DMS79 treated with DMSO at 0.1 percent for 48 hours (cell line): ENCODE measurements at places on chromosomes 1 and 21.
A peak's percentile ranks its signal among the peaks of the same experiment; 100 is the strongest.

- DNase-seq: no peak
Observed at GRCh38 chr21:18771845-18772380, 368.3 kb upstream of the TMPRSS15 start.

DNA sequence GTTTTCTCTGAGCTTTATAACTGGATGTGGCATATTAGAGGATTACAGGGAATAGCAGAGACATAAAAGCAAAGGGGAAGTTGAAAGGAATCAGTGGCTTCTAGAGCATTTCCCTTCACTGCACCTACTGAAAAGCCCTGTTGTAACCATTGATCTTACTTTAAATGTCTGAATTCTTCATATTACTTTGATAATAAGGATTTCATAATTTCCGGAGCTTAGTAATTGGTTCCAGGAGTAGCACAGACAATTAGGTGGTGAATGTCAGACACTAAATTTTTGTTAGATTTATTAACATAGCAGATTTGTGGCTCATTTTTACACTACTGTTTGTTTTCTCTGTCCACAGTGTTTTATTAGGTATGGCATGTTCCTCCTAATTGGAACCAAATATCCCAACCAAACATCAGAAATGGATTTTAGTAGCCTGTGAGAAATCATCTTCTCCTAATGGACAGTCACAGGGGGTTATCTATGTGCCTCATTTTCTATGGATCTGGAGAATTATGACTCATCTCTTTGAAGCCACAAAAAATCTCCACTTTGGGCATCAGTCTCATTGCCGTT is 100.5 kb downstream of the GIPC2 start:
- no peak for DNase-seq

DNA sequence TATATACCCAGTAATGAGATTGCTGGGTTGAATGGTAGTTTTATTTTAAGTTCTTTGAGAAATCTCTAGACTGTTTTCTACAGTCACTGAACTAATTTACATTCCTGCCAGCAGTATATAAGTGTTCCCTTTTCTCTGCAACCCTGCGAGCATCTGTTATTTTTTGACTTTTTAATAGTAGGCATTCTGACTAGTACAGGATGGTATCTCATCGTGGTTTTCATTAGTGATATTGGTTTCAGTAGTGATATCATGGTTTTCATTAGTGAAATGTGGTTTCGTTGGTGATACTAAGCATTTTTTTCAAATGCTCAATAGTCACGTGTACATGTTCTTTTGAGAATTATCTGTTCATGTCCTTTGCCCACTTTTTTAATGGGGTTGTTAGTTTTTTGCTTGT is 316.8 kb downstream of the PTBP2 start:
- DNase-seq: no peak

DNA sequence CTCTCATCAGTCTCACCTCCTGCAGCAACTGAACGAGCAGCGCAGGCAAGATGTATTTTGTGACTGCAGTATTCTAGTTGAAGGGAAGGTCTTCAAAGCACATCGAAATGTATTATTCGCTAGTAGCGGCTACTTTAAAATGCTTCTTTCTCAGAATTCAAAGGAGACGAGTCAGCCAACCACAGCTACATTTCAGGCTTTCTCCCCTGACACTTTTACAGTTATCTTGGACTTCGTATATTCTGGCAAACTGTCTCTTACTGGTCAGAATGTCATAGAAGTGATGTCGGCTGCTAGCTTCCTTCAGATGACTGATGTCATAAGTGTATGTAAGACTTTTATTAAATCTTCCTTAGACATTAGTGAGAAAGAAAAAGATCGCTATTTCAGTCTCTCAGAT is 53.7 kb downstream of the ZBTB8A start:
- DNase-seq: no peak

GRCh38 chr1:51897699-51898031 is 19.1 kb upstream of the NRDC start:
- no peak for DNase-seq

GRCh38 chr1:24745711-24746413 is 615 bp downstream of the CLIC4 start:
- peak; percentile 47 for DNase-seq

DNA sequence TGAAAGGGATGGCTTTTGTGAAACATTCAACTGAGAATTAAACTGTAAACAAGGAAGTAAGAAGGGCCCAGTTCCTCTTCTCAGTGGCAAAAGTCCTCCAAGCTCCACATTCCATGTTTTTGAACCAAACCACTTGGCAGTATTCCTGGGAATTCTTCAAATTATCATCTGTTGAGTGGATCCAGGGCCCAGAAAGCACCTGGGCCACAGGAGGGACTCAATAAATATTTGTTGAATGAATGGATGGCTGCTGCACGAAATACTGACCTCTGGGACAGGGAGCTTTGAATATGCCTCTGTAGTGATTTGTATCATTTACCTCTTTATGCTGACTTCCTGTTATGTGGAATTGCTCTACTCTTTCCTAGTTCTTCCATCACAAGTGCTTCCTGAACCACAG is 4.7 kb downstream of the SLC35F3 start:
- DNase-seq: no peak

DNA sequence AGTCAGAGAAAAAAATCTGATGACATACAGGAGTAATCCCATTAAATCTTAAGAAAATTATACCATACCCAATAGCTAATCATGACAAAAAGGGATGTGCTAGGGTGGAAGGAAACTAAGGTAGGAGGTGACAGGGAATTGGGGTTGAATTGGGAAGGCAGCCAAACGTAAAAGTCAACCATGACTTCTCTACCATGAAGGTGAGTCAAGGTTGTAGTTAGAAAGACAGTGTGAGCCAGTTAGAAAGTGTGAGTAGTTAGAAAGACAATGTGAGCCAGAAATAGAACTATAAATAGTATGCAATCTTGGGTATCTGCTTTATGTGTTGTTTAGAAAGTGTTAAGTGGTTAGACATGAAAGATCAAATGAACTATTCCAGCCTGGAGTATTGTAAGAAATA is 556.8 kb downstream of the AGBL4 start:
- no peak for DNase-seq

DNA sequence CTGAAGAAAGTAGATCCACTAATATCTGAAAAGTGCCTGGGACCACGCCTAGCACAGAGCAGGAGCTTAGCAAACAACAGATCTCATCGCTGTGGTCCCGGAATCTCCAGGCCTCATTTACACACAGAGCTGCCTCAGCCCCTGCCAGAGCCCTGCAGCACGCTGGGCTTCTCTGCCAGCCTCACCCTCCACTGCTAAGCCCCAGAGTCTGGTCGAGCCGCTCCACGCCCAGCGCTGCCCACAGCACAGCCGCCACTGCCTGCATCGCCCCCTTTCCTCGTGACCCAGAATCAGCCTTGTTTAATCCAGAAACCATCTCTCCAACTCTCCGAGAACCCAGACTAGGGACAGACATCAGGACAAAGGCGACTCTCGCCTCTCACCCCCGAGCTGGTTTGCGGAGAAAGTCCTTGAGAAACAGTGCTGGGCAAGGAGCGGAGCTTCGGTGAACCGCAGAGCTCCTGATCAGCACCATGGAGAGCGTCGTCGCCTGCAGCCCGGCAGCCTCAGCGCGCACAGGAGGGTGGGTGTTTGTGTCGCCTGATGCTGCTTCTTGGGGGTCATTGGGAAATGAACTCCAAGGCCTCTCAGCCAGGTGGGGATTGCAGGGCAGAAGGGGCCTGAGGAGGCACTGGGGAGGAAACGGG is 145.1 kb downstream of the NPHP4 start:
- DNase-seq: no peak

DNA sequence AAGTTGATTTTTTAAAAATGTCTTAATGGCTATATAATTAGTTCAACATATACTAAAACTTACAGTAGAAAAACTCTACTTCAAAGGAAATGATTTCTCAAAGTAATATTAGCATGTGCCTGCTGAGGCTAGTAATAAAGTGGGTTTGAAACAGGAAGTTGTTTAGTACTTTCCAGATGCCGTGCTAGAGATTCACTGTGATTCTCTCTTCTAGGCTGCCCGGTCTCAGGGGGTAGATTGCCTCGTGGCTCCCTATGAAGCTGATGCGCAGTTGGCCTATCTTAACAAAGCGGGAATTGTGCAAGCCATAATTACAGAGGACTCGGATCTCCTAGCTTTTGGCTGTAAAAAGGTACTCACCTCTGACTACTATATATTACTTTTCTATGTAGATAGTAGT is 9.1 kb downstream of the EXO1 start:
- no peak for DNase-seq

DNA sequence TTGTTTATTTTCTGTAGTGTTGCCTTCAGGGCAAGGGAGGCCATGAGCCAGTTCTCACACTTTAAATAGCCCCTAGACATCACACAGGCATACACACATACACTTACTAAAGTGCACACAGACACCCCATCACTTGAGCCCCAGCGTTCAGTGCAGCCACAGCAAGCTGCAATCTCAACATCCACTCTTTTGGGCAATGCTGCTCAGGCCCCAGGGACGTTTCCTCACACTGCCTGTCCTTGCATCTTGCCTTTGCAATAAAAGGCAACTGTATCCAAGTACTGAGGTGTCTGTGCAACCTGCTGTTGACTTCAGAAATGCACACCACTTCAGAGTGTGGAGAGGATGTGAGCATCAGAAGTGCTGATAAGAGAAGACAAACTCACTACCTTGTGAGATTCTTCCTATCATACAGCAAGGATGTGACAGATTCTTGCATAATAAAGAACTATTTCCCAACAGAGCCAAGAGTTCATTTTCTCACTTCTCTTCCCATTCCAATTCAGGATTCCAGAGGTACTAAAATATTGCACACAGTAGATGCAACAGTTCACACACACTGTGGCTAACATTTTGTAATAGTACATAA is 36.2 kb downstream of the IRF2BP2 start:
- DNase-seq: no peak

GRCh38 chr1:108190001-108190634 is 10.0 kb downstream of the SLC25A24 start:
- DNase-seq: no peak

DNA sequence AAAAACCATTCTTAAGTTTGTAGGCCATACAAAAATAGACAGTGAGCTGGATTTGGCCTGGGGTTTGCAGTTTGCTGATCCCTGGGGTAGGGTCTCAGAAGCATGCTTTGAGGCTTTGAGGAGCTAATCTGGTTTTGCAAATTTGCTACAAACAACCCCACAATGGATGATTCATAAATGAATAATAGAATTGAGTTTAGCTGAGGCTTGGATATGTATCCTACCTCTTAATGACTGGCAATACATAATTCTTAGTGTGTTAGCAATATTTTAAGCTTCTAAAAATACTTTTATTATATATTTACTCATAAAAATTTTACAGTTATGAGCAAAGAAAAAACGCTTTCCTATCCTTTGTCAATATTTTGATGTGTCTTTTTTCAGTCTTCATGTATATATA is 50.6 kb downstream of the ROR1 start:
- no peak for DNase-seq

DNA sequence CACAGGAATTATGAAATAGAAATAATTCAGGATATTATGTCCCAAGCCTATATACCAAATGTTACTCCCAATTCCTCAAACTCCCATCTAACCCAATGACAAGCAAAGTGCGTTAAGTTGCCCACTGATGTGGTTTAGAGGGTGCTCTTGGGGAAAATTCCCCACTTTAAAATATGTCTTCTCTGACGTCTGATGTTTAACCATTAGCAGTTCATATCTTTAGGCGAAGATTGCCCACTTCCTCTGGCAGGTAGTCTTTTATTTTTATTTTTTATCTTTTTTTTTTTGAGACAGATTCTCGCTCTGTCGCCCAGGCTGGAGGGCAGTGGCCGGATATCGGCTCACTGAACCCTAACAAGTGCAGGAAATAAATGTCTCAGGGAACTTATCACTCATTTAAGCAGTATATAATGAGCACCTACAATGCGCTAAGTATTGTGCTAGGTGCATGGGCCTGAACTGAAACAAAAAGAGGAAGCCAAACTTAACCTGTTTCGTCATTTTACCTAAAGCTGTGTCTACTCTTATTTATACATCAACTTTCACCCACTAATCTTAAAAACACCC is 1.3 kb upstream of the LYST start:
- no peak for DNase-seq

- DNase-seq: peak; percentile 59
Observed at GRCh38 chr1:205665201-205666045, 14.9 kb downstream of the SLC45A3 start.

DNA sequence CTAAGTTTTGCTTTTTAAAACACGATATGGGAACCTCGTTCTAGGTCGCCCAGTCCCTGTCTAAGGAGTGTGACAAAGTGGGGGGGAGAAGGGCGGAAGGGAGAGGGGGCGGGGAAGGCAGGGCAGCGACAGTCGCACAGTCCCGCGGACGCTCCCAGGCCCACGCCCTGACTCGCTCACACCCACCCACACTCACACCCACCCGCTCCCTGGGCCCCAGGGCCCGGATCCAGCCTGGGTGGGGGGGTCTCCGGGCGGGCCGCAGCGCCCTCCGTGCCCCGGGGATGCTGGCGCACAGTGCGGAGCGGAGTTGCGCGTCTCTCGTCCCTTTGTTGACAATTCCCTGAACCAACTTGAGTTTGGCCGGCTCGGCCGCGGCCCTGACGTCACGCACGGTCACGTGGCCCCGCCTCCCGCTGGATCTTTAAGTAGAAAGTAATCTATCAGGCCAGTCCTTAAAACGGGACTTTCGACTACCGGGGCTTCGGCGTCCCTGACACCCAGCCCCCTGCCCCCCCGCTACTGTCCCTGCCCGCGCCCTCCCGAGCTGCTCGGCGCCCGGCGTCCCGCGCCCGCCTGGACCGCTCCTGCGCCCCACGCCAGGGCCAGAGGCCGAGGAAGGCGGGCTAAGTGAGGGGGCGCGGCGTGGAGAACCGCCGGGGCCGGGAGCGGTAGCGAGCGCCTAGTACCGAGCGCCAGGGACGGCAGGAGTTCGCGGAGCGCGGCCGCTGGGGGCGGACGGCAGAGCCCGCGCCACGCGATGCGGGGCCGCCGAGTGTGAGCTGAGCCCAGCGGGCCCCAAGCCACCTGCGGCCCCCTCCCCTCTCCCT is at the start of gene FOXD3:
Gene FOXD3, plus strand, starts transcription at position 454 of the 830 bp plus-strand sequence. CDS start 492 bp downstream, outside the sequence.
- DNase-seq: peak; percentile 55

DNA sequence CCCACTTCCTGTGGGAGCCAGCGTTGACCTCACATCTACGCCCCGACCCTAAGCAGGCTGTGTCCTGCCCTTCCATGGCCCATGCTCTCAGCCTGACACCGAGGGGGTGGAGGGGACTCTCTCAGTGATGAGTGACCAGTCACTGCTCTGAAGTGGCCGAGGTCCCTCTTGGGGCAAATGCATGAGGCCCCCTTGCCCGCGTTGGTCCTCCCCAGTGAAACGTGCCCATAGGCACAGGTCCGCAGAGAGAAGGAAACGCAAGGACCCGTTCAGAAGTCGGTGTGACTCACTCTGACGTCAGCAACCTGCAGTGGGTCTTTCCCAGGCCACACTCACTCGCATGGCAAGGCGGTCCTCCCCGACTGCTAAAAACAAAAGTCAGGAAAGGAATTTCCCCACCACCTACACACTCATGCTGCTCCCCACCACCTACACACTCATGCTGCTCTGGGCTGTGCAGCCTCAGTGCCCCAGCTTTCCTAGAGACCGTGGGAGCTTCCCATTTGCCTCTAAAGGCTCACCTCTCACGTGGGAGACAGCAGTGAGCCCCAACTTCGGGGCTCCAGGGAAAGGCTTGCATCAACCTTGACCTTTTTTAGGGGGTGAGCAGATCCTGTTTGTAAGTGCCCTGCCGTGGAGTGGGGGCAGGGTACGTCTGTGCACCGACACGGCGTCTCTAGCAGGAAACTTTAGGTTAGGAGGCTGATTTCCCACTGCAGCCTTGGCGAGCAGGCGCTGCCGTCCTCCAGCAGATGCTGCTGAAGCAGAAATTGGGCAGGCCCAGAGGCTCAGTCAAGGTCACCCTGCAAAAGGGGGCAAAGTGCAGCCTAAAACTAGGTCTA is 11.4 kb downstream of the UBASH3A start:
- no peak for DNase-seq
